ENCODE measurements at places on chromosomes 1 and 21.
A peak's percentile ranks its signal among the peaks of the same experiment; 100 is the strongest.

- no peaks in the 10 kb centered on the region for H3K4me1 ChIP-seq
- no peak overlapping the region for H3K4me3 ChIP-seq
- no peaks in the 10 kb centered on the region for H3K27me3 ChIP-seq
- no peaks in the 10 kb centered on the region for H3K36me3 ChIP-seq
- no peak for DNase-seq
Measured at GRCh38 chr1:152683846-152684245, 2.1 kb upstream of the LCE2B start.

DNA sequence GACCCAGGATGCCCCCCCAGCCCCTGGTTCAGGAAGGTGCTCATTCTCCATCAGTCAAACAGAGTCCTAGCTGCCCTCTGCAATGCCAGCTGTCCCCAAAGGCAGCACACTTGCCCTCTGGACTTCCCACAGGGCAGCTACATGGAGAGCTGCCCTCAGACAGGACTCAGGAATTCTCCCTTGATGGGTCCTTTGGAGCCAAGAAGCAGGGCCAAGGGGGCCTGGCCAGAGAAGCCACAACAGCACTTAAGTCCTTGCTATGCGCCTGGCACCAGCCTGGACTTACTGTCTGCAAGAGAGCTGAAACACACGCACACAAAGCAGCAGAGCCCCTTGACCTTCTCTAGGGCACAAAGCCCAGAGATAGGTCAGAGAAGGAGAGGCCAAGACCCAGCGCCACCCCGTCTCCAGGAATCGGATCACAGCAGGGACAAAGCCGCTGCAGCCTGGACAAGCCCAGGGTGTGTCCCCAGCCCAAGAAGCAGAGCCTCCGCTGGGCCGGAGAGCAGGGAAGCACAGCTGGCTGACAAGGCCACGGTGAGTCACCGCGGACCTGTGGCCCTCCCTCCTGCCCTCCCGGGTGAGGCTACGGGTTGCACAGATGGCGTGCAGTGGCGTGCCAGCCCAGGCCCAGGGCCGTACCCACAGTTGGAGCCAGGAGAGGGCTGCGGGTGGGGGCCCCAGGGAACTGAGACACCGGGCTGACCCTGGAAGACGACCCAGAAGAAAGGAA is 1.7 kb downstream of the WNT9A start:
- H3K4me1 ChIP-seq, result no peaks in the 10 kb centered on the region
- peak; percentile 73 for DNase-seq
- no peaks in the 10 kb centered on the region for H3K27me3 ChIP-seq
- H3K27ac ChIP-seq, result no peak overlapping the region

GRCh38 chr1:58837886-58838285 is 54.0 kb upstream of the JUN start:
- no peak overlapping the region for H3K4me3 ChIP-seq
- no peaks in the 10 kb centered on the region for H3K27me3 ChIP-seq

GRCh38 chr1:170562646-170563338 is 30.8 kb downstream of the GORAB start:
- no peaks in the 10 kb centered on the region for H3K36me3 ChIP-seq
- peaks cover 2% of the 10 kb centered on the region for H3K4me1 ChIP-seq
- no peak overlapping the region for H3K4me3 ChIP-seq
- H3K27me3 ChIP-seq, result no peaks in the 10 kb centered on the region
- peak; percentile 75 for DNase-seq
- no peak overlapping the region for H3K27ac ChIP-seq

DNA sequence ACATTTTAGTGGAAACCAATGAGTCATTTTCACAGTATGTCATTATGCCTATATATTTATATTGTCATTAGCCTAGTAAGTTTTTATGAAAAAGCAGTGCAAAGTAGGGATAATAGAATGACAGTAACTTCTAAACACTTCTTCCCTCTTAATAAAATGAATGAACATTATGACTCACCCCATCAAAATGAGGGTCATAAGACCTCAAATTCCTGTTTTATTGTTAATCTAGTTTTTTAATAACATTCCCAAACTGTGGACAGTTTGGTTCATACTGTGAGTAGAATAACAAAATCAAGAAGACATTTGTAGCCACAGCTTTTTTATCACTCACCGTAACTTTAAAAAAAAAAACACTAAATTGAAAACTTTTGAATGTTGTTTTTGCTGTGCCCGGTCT is 160.5 kb downstream of the LRRC40 start:
- H3K4me3 ChIP-seq, result no peak overlapping the region
- no peaks in the 10 kb centered on the region for H3K4me1 ChIP-seq
- H3K27ac ChIP-seq, result no peak overlapping the region
- no peak for DNase-seq
- no peaks in the 10 kb centered on the region for H3K27me3 ChIP-seq

GRCh38 chr1:27366113-27366410 is 699 bp downstream of the MAP3K6 start:
- peak; percentile 97 for DNase-seq
- peak overlapping the region; percentile 45 for H3K27ac ChIP-seq
- H3K4me1 ChIP-seq, result no peaks in the 10 kb centered on the region

DNA sequence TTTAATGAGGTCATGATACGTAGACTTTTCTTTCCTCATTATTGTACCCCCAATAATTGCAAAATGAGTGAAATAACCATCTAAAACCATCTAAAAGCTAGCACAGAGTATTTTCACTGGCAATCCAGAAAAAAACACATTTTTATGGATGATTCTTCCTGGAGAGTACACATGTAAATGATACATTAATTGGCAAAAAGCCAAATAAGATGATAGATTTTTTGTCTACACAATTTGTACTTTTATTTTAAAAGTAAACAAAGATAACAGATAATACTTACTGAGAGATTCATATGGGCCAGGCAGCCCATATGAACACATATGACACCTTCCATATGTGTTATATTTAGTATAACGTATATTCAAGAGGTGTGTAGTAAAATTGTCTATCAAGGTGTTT is 2.5 kb upstream of the KRTAP19-7 start:
- no peaks in the 10 kb centered on the region for H3K36me3 ChIP-seq
- H3K27ac ChIP-seq, result no peak overlapping the region
- H3K4me3 ChIP-seq, result no peak overlapping the region
- no peaks in the 10 kb centered on the region for H3K4me1 ChIP-seq
- DNase-seq, result no peak

DNA sequence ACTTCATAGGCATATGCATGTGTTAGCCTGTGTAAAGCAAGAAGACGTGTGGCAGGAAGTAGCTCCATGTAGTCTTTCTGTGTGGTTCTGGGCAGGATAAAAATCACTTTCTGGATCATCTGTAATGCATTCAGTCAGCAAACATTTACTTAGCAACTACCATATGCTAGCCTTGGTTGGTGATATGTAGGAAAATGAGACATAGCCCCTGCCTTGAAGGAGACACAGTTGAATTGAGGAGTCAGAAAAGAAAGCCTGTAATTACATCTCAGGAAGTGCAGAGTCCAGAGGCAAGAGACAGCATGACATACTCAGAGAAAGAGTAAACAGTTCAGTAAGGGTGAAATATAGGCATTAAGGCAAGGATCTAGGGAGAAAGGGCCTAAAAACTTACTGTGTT is 38.5 kb downstream of the DAB1 start:
- H3K4me1 ChIP-seq, result no peaks in the 10 kb centered on the region
- H3K36me3 ChIP-seq, result no peaks in the 10 kb centered on the region
- no peak overlapping the region for H3K27ac ChIP-seq
- H3K4me3 ChIP-seq, result no peak overlapping the region
- H3K27me3 ChIP-seq, result no peaks in the 10 kb centered on the region

- H3K27me3 ChIP-seq, result no peaks in the 10 kb centered on the region
- H3K27ac ChIP-seq, result peak within 1 kb of the TSS; percentile 90
- no peaks in the 10 kb centered on the region for H3K36me3 ChIP-seq
- peak; percentile 70 for DNase-seq
Measured at GRCh38 chr21:33403128-33403785, at the start of gene IFNGR2. Gene IFNGR2, plus strand, starts transcription at chr21:33403413. Its CDS starts 131 bp downstream, at chr21:33403544.

- H3K4me3 ChIP-seq, result no peak overlapping the region
- DNase-seq, result no peak
- H3K4me1 ChIP-seq, result no peaks in the 10 kb centered on the region
- H3K36me3 ChIP-seq, result no peaks in the 10 kb centered on the region
- no peak overlapping the region for H3K27ac ChIP-seq
- no peaks in the 10 kb centered on the region for H3K27me3 ChIP-seq
Measured at GRCh38 chr1:21123287-21123948, 53.3 kb downstream of the EIF4G3 start.

DNA sequence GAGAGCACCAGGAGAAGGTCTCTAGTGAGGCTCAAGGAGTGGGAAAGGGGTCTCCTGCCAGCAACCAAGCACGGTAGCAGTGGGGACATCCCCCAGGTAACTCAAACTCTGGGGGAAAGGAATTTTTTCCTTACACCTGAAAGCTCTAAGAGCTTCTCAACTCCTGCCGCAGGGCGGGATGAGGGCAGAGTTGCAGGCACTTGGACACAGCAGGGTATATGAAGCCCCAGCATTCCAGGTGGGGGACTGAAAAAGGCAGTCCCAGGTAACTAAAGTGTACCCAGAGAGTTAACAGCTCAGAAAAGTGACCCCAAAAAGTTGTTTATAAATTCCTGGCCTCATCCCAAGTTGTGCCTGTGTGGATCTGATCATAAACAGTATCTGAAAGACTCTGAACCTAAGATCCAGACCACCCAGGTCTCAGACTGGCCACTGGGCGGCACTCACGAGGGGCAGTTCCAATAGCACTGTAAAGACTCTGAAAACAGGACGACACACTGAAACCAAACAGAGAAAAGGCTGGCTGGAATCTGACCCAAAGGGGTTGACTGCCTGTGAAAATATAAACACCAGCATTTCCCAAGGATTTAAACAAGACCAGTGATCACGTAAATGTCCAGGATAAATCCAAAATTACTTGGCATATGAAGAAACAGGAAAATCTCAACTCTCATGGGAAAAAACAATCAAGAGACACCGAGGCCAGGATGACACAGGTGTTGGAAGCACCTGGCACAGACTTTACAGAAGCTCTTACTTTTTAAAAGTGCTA is 47.5 kb downstream of the HSF2BP start:
- no peaks in the 10 kb centered on the region for H3K4me1 ChIP-seq
- no peak overlapping the region for H3K27ac ChIP-seq
- no peak overlapping the region for H3K4me3 ChIP-seq
- H3K27me3 ChIP-seq, result no peaks in the 10 kb centered on the region
- DNase-seq, result peak; percentile 88
- H3K36me3 ChIP-seq, result no peaks in the 10 kb centered on the region

- H3K27me3 ChIP-seq, result no peaks in the 10 kb centered on the region
- no peak for DNase-seq
- no peak overlapping the region for H3K4me3 ChIP-seq
- no peaks in the 10 kb centered on the region for H3K36me3 ChIP-seq
Measured at GRCh38 chr1:44483089-44483874, 78.2 kb downstream of the RNF220 start.

DNA sequence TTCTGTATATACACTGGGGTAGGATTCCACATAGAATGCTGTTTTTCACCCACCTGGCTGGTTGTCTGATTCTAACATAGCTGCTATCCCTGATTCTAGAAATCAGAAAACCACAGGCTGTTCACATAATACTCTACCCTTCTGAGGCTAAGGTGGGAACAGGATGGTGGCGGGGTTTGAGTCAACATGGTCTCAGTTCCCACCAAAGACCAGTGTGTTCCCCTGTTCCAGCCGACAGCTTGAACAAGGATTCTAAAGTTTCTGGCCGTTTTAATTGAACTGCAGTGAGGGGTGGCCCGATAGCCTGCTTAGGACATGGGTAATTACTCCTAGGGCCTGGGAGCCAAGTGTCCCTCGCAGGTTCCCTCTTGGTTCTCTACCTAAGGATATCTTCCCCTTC is 38.4 kb downstream of the PEX14 start:
- no peak overlapping the region for H3K27ac ChIP-seq
- H3K36me3 ChIP-seq, result no peaks in the 10 kb centered on the region
- no peak overlapping the region for H3K4me3 ChIP-seq

DNA sequence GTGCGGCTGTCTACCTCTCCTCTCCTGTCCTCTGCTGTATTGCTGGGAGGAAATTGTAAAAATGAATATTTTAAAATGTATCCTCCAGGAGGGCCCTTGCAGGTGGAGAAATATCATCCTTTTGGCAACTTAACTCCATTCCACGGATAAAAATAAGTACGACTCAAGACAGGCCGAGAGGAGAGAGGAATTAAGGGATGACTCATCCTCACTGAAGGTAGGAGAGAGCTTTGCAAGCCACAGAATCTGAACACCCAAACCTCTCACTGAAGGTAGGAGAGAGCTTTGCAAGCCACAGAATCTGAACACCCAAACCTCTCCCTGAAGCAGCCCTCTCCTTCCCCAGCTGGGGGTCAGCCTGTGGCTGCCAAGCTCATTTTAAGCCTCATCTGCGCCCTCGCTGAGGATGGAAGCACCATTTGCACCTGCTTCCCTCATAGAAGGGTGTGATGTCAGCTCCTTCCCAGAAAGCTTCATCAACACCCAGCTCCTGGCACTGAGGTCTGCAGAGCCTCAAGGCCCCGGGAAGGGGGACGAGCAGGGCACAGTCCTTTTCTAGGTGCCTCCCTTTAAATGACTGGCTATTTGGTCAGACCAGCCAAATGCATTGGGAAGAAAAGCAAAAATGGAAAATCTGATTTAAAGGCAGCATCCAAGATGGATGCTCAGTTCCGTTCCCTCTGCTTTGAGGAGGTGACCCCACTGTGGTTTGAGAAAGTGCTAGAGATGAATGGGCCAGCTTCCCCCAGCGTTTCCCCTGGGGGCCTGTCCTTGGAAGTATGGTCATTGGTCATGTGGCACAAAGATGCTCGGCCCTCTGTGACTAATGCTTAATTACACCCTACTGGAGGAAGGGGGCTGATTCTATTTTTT is 12.9 kb upstream of the SELENON start:
- no peaks in the 10 kb centered on the region for H3K27me3 ChIP-seq
- H3K4me3 ChIP-seq, result no peak overlapping the region
- H3K27ac ChIP-seq, result no peak overlapping the region
- no peaks in the 10 kb centered on the region for H3K4me1 ChIP-seq
- no peaks in the 10 kb centered on the region for H3K36me3 ChIP-seq

GRCh38 chr1:226642421-226642820 is 93.9 kb downstream of the STUM start:
- H3K36me3 ChIP-seq, result no peaks in the 10 kb centered on the region
- H3K27me3 ChIP-seq, result no peaks in the 10 kb centered on the region
- H3K4me3 ChIP-seq, result no peak overlapping the region
- peak; percentile 51 for DNase-seq

- H3K27me3 ChIP-seq, result no peaks in the 10 kb centered on the region
- no peak overlapping the region for H3K4me3 ChIP-seq
- DNase-seq, result no peak
- H3K36me3 ChIP-seq, result no peaks in the 10 kb centered on the region
Measured at GRCh38 chr1:30120245-30121000, 603.0 kb downstream of the MATN1 start.
